ENCODE measurements at places on chromosomes 3 and 15.

DNA sequence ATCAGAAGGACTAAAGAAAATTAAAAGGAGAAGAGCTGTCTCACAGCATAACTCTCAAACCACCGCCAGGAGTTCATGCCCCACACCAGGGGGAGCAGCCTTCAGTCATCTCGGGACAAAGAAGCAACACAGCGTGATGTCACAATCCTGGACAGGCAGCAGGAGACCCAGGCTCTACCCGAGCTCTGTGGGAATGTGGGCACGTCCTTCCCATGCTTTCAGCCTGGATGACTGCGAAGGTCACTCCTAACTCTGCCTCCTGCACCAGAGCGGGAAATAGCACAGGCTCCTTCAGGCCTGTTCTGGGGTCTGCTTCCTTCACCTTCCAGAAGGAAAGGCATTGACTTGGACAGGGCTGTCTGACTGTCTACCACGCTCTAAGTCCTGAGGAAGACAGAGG, 31.3 kb downstream of the NOX5 start:
- no peak for DNase-seq

DNA sequence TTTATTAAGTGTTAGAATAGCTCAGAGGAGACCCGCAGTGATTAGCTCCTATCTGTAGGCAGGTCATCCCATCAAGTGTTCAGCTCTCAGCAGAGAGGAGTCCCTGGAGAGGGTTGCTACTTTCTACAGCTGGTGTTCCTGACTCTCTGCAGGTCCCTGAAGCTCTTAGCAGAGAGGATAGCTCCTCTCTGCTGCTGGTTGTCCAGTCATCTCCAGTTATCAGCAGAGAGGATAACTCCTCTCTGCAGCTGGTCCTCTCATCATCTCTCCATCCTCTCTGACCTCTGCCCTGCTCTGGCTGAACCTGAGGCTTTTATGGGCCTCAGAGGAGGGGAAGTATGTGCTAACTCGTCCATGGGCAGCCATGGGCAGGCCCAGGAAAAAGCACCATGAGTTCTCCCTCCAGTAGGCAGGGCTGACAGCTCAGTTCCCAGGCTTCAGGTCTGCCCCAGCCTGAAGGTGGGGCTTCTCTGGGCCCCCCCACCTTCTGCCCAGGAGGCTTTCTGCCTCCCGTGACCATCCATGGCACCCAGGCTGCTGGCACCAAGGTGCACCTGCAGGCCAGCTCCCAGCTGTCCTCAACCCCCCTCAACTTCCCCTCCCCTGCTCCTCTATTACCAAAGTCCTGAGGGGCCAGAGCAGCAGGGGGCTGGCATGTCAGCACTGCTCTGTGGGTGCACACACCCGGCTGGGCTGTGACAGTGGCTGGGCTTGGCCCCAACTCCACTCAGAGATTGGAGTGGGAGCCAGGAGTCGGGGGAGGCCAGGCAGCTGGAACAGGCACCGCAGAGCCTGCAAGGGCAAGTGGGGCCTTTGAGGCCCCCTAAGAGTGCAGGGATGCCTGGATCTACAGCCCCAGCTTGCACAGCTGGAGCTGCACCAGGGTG, 98.9 kb upstream of the FRMD4B start:
- DNase-seq, result no peak

GRCh38 chr15:70851889-70852288, 2.1 kb downstream of the LARP6 start:
- no peak for DNase-seq

DNA sequence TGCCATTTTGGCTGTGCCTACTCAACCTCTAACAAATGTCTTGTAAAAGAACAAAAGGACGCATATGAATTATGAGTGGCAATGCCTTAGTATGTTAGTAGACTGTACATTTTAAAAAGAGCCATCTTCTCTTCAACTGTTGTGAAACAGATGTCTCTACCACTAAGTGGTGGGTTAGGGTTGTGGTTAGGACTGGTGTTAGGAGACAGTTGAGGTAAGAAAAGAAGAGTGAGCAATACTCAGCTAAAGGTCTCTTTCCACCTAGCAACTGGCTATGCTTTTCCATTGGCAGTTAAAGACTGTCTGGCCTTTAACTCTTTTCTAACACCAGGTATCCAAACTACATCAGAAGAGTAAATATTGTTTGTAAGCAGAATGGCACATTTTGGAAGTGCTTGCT, 221.7 kb upstream of the TBC1D5 start:
- DNase-seq, result no peak

- DNase-seq, result no peak
Observed at GRCh38 chr3:34376691-34377090, 578.3 kb downstream of the PDCD6IP start.

- no peak for DNase-seq
Observed at GRCh38 chr3:16286161-16286560, 21.1 kb downstream of the OXNAD1 start.

DNA sequence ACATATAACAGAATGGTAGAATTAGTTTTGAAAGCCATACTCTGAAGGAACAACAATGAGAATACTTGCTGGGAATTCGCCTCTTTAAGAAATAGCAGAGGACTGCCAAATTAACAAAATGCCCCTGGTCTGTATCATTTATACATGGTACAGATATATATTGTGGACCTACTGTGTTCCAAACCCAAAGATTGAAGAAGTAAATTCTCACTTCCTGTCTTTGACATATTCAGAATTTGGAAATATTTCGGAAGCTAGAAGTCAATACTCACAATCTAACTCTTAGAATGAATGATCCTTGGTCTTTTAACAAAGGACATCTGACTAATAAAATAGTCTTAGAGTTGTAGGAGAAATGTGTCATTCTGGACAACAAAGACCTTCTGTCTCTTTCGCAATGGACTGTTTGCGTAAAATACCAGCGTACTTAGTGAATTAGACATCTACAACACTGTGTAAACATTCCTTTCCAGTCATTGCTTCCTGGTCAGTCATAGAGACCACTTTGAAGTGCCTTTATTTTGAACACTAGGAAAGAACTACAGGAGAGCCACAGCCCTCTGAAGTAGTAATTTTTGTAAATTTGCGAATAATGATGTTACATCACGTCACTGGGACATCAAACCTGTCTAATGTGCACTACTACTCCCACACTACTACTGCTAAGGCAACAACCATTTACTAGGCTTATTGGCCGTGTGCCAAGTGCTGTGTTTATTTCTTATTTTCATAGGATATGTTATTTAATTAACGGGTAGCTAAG, 68.0 kb downstream of the CHL1 start:
- DNase-seq, result no peak

- no peak for DNase-seq
Observed at GRCh38 chr15:60299452-60300047, 98.2 kb downstream of the ANXA2 start.

GRCh38 chr3:46860017-46860809, 3.0 kb downstream of the MYL3 start:
- no peak for DNase-seq

GRCh38 chr3:62605413-62606068, 232.2 kb upstream of the FEZF2 start:
- DNase-seq, result no peak

DNA sequence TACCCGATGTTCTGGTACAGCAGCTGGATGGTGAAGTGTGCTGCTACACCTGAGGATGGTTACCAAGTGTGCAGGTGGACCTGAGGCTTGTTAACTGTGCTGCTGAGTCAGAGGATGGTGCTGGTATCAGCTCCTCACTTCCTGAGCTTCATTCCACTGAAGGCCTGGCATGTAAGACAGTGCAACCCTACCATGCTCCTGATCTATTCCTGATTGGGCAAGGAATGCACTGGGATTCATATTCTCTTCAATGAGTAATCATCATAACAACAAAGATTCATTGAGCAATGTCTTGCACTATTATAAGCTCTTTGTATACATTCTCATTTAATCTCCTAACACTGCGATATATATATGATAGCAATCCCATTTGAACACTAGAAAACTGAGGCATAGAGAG, 62.9 kb upstream of the THSD4 start:
- DNase-seq, result no peak

- no peak for DNase-seq
Observed at GRCh38 chr3:71611099-71611498, 27.6 kb upstream of the FOXP1 start.

DNA sequence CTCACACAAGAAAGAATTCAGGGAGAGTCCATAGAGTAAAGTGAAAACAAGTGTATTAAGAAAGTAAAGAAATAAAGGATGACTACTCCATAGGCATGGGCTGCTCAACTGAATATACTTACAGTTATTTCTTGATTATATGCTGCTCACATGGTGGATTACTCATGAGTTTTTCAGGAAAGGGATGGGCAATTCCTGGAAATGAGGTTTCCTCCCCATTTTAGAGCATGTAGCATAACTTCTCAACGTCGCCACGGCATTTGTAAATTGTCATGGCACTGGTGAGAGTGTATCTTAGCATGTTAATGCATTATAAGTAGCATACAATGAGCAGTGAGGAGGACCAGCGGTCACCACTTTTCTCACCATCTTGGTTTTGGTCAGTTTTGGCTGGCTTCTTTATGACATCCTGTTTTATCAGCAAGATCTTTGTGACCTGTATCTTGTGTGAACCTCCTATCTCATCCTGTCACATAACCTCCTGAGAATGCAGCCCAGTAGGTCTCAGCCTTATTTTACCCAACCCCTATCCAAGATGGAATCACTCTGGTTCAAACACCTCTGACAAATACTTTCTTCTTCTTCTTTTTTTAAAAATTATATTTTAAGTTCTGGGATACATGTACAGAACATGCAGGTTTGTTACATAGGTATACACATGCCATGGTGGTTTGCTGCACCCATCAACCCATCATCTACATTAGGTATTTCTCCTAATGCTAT, 849.7 kb downstream of the TBL1XR1 start:
- DNase-seq, result no peak

DNA sequence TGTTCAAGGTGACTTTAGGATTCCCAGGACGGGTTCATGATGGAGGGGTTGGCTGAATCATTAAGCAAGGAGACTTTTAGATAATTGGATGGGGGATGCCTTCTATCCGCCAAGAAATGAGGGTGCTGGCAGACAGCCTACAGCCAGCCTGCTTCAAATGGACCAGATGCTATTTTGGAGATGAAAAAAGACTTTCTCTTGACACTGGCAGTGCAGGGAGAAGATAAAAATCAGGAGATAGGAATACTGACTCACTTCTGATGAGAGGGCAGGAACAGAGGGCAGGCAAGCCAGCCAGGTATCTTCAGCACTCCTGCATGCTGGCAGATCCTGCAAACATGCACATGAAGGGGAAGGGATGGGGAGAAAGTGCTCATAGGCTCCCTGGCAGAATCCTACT, 7.7 kb upstream of the SYN2 start:
- DNase-seq, result no peak

- DNase-seq, result no peak
Observed at GRCh38 chr15:77474310-77474988, 53.8 kb downstream of the HMG20A start.

GRCh38 chr3:54988302-54988837, 60.5 kb upstream of the LRTM1 start:
- DNase-seq, result no peak

- DNase-seq, result no peak
Observed at GRCh38 chr3:172084871-172085556, 45.6 kb downstream of the FNDC3B start.

GRCh38 chr3:70247955-70248354, 64.5 kb downstream of the MDFIC2 start:
- no peak for DNase-seq

- DNase-seq, result no peak
Observed at GRCh38 chr15:68201879-68202261, 3.3 kb downstream of the CALML4 start.

- DNase-seq, result no peak
Observed at GRCh38 chr15:33091983-33092693, 102.4 kb downstream of the FMN1 start.

- DNase-seq, result no peak
Observed at GRCh38 chr3:186044427-186044826, 64.5 kb downstream of the ETV5 start.

- no peak for DNase-seq
Observed at GRCh38 chr3:29822071-29822470, 541.2 kb downstream of the RBMS3 start.

DNA sequence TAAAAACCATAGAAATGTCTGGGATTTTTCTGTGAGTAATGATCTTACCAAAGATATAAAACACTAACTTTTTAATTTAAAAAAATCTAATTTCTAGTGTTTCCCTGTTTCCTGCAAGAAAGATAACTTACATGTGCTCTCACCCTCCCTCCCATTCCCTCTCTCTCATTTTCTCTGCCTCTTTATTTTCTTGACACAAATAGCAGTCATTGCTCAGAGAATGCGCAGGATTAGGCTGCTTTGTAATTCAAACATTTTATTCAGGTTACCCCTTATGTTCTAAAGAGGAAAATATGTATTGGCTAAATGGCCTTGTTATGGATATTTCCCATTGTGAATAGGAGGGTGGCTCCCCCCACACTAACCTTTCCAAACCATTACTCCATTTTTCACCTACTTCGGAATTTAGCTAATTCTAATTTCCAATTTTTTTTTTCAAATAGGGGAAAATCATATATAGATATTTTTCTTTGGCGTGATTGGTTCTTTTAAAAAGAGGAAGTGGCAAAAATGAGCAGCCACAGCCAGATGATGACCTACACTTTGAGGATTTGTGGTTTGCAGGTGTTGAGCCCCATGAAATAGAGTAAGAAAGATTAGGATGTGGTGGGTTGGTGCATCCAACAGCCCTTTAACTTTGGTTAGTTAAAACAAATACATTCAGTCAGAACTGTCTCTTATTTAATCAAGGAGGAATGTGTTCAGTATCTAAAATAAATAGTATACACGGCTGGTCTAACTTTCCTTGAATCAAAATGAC, 554.4 kb downstream of the IGSF11 start:
- DNase-seq, result no peak

GRCh38 chr15:68348081-68348480, 70.5 kb downstream of the FEM1B start:
- no peak for DNase-seq

DNA sequence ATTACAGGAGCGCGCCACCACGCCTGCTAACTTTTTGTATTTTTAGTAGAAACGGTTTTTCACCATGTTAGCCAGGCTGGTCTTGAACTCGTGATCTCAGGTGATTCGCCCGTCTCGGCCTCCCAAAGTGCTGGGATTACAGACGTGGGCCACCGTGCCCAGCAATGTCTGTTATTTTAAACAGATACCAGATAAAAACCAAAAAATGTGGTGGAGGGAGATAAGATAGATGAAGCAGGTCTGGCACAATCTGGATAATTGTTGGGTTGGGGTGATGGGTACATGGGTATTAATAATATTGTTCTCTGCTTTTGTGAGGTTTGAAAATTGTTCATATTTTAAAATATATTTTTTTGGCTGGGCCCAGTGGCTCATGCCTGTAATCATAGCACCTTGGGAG, 4.7 kb downstream of the RNF111 start:
- no peak for DNase-seq

- no peak for DNase-seq
Observed at GRCh38 chr3:121989943-121990342, 32.1 kb downstream of the ILDR1 start.

GRCh38 chr3:188964957-188965356, 206.8 kb upstream of the TPRG1 start:
- DNase-seq, result no peak

GRCh38 chr3:166685246-166685645, 694.9 kb downstream of the ZBBX start:
- DNase-seq, result no peak

DNA sequence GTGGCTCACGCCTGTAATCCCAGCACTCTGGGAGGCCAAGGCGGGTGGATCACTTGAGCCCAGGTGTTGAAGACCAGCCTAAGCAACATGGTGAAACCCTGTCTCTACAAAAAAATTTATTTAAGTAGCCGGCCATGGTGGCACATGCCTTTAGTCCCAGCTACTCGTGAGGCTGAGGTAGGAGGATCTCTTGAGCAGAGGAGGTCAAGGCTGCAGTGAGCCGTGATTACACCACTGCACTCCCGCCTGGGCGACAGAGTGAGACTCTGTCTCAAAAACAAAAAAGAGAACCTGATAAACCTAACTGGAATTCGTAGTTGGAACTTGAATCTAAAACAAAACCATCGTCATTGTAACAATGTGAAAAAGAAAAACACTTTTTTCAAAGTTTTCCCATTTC, 57.1 kb downstream of the TCAIM start:
- no peak for DNase-seq

All from stimulated activated CD4-positive, alpha-beta T cell treated with anti-CD3 and anti-CD28 coated beads, Interleukin-12 subunit alpha, Interleukin-12 subunit beta, amount 100 ng/mL, for 48 hours (primary cell).